Stomach (tissue), 19 donors: ENCODE measurements at places on chromosomes 12 and 14. TPM values are rescaled to one million over a fixed set of nuclear protein-coding genes. Genes with fewer than 3 reads are reported as not detected.

GRCh38 chr12:22657538-22657937 is 32.6 kb downstream of the ETNK1 start:
- H3K36me3 ChIP-seq: peaks cover 17% of the 10 kb centered on the region
- DNase-seq: no peak
- no peaks in the 10 kb centered on the region for H3K27me3 ChIP-seq
- H3K4me1 ChIP-seq: peaks cover 26% of the 10 kb centered on the region
- no peak overlapping the region for H3K4me3 ChIP-seq

DNA sequence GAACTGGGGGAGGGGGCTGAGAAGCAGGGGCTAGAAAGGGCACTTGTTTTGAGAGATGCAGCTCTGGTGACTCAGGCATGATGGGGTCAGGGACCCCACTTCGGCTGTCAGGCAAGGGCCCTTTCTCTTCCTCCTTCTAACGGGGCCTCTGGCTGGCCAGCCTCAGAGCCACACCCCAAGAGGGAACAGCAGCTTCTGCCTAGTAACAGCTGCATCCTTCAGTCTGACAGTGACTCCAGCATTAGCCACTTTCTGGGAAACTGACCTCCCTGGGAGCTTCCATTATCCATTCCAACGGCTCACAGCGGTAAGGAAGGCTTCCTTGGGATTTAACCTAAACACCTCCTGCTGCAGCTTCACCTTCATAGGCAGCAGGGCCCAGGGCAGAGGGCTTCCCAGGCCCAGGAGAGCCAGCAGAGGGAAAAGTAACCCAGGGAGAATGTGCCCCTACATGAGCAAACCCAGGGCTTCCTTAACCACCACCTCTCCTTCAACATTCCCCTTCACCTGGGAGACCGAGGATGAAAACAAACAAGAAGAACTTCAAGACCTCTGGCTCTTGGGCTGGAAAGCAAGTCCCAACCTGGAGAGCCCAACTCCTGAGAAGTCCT is 2.7 kb downstream of the NCKAP5L start:
- H3K27ac ChIP-seq: peak overlapping the region; percentile 53
- H3K4me3 ChIP-seq: peak overlapping the region; percentile 1
- no peaks in the 10 kb centered on the region for H3K27me3 ChIP-seq
- H3K36me3 ChIP-seq: peaks cover 3% of the 10 kb centered on the region
- H3K4me1 ChIP-seq: peaks cover 54% of the 10 kb centered on the region

GRCh38 chr12:57111031-57111734 is at the start of gene STAT6:
STAT6 (minus strand) TSS chr12:57111362; CDS start chr12:57108278, 3,084 bp downstream.
- peak; percentile 95 for DNase-seq
- H3K4me1 ChIP-seq: peaks cover 52% of the 10 kb centered on the region
- no peaks in the 10 kb centered on the region for H3K27me3 ChIP-seq
- H3K4me3 ChIP-seq: peak within 1 kb of the TSS; percentile 80
- H3K36me3 ChIP-seq: peaks cover 10% of the 10 kb centered on the region

GRCh38 chr14:99655521-99655920 is 10.6 kb downstream of the HHIPL1 start:
- no peak overlapping the region for H3K4me3 ChIP-seq
- DNase-seq: no peak
- H3K27ac ChIP-seq: no peak overlapping the region
- H3K27me3 ChIP-seq: peaks cover 20% of the 10 kb centered on the region
- no peaks in the 10 kb centered on the region for H3K36me3 ChIP-seq

DNA sequence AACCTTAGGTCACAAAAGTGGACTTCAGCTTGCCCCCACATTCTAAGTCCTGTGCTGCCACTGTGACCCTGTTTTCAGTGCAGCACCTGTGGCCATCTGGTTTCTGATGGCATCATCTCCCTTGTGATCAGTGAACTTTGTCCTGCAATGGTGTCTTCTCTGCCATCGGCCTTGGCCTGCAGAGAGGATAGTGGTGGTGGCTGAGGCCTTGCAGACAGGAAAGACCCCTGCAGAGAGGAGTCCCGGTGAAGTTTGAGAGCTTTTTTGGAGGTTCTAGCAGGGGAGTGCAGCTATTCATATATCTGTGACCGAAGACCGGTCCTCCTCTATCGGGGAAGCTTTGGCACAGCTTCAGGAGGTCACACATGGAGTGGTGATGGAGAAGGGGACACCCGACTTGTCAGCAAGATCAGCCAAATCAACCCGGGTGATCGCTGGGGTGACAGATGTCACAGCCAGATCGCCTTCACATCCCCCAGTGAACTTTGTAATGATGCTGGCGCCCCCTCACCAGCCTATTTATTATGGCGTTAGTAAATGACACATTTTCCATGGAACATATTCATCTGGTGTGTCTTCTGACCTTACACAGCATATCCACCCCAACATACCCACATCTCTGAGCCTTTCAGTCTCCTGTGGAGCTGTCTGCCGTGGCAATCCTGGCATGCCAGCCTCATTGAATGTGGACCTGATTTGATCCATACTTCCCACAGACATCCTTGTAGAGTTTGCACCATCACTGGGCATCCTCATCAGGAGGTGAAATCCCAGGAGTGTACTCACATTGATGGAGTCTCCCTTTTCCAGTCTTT is 136.1 kb downstream of the PAPOLA start:
- H3K4me1 ChIP-seq: no peaks in the 10 kb centered on the region
- DNase-seq: peak; percentile 21
- H3K4me3 ChIP-seq: no peak overlapping the region
- H3K27ac ChIP-seq: no peak overlapping the region

DNA sequence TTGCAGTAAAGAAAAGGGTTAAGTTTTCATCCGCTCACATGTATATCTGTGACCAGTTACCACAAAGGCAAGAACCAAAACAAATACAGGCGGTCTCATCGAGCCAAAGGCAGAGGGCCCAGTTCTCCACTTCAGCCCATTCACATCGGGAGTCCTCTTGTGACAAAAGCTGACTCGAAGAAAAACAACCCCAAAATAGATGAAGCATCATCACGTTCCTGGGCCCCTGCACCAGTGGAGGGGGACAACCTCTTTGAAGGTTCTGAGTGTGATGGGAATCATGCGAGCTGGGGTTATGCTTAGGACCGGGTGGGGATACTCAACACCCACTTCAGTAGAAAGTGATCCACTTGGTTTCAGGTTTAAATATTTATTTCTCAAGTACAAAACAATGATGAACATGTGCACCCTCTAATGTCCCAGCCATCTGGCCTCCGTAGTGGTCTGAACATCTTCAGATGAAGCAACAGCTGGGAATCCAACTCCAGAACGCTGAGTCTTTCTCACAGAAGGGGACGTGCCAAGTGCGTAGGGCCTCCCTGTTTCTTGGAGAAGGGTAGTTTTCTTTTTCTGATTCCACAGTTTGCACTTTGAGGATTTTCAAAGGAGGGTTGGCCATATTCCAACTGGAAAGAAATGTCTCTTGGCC is 8.4 kb downstream of the GSC start:
- H3K27me3 ChIP-seq: peaks cover 89% of the 10 kb centered on the region
- H3K4me1 ChIP-seq: no peaks in the 10 kb centered on the region

- peak; percentile 51 for DNase-seq
- no peaks in the 10 kb centered on the region for H3K27me3 ChIP-seq
- no peaks in the 10 kb centered on the region for H3K36me3 ChIP-seq
- peak overlapping the region; percentile 74 for H3K27ac ChIP-seq
Observed at GRCh38 chr14:90518941-90519256, 122.1 kb downstream of the CALM1 start.

- H3K36me3 ChIP-seq: no peaks in the 10 kb centered on the region
- DNase-seq: peak; percentile 31
- no peak overlapping the region for H3K27ac ChIP-seq
- H3K4me3 ChIP-seq: no peak overlapping the region
Observed at GRCh38 chr12:3491938-3492792, 1.2 kb downstream of the PRMT8 start.

RNF34 gene
- 9.8 TPM for total RNA-seq

C1R gene
- 312 TPM for total RNA-seq

FITM1 gene
- total RNA-seq: 80.5 TPM
